Right ventricle myocardium inferior (tissue), 1 donor: ENCODE measurements at places on chromosomes 7 and 10.

DNA sequence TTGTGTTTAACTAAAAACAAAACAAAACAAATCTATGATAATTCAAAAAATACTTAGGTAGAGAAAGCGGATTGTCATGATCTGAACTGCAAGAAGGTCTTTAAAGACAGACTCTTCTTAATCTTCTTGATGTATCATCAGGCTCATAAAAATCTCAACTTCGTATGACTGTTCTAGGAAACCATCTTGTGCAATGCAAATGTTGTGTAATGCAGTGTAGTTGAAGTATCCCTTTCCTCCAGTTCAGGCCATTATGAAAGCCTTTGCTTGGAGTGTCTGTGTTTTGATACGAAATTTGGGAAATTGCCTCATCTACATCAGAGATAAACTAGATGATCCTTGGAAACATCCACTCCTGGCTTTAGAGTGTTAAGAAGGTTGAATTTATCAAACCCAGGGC, 30.9 kb downstream of the CDK1 start:
- DNase-seq, result no peak

GRCh38 chr7:11751807-11752389, 80.1 kb downstream of the THSD7A start:
- no peak for DNase-seq

- DNase-seq, result no peak
Measured at GRCh38 chr10:58754469-58755339, 242.0 kb downstream of the BICC1 start.

DNA sequence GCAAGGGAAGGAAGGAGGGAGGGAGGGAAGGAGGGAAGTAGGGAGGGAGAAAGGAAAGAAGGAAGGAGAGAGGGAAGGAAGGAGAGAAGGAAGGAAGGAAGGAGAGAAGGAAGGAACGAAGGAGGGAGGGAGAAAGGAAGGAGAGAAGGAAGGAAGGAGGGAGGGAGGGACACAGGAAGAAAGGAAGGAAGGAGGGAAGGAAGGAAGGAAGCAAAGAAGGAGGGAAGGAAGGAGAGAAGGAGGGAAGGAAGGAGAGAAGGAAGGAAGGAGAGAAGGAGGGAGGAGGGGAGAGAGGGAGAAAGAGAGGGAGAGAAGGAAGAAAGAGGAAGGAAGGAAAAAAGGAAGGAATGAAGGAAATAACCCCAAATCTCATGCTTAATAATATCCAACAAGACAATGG, 630.6 kb downstream of the GRID1 start:
- DNase-seq, result no peak

DNA sequence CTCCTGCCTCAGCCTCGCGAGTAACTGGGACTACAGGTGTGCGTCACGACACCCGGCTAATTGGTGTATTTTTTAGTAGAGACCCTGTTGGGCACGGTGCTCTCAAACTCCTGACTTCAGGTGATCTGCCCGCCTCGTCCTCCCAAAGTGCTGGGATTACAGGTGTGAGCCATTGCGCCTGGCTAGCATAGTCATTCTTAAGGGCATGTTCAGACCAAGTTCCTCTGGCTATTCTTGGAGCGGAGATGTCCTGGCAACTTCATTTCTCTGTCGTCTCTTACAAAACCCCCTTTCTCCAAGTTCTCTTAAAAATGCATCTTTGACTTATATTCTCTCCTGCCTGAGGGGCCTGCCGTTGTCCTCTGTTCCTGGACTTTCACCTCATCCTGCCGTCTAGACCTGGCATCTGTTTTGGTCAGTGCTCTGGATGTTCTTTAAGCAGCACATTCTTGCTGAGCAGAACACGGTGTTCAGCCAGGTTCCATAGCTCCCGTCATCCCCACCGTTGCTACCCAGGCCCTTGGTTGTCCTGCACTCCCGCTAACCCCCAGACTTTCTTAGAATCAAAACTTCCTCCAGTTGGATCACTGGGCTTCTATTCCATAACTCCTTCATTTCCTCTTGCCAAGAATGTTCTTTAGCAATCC, 509.9 kb upstream of the GALNT17 start:
- no peak for DNase-seq

DNA sequence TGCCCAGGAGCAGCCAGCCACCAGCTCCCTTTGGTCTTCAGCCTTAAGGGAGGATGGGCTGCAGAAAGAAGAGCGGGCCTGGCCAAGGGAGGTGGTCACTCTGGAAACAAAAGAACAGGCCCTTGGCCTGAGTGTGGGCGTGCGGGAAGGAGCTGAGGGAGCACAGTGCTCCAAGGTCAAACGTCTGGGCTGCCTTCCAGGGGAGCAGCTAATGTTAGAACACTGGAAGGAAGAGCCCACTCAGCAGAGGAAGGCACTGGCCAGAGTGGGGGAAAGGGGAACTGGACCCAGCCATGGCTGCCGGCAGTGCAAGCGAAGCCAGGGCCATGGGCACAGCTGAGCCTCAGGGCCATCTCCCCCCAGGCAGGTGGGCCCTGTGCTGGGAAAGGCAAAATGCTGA, 42.7 kb downstream of the FAM53B start:
- DNase-seq, result peak; percentile 95

DNA sequence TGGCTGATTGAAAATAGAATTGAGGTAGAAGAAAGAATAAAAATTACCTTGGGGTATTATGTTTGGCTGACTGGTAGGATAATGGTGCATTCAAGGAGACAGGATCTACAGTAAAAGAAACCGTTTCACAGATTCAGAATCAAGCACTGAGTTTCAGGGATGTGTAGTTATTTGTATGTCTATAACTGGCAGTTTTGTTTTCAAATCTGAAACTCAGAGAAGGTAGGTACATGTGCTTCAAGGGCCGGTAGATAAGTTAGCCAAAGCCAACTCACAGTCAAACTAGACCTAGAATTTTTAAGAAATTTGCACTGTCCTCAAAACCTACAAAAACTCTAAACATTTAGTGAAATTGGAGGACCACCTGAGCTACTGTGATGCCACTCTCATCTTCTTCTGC, 191.5 kb downstream of the FOXP2 start:
- DNase-seq, result no peak

GRCh38 chr7:13946181-13946580, 43.3 kb downstream of the ETV1 start:
- DNase-seq, result no peak

DNA sequence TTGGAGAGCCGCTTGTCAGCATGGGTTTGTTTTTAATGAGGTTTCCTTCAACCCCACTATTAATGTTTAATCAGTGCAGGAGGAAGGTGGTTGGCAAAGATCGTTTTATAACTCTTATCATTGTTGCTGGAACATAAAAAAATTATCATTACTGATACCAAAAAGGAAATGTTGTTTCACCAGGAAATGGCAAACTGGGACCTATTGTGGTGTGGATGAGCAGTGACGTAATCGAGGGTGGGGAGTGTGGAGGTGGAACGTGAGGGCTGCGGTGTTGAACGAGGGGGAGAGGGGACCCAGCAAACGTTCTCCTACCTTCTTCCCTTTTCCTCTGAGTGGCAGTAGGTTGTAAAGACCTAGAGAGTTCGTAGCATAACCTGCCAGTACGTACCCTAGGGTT, 71.9 kb upstream of the TOMM7 start:
- no peak for DNase-seq

DNA sequence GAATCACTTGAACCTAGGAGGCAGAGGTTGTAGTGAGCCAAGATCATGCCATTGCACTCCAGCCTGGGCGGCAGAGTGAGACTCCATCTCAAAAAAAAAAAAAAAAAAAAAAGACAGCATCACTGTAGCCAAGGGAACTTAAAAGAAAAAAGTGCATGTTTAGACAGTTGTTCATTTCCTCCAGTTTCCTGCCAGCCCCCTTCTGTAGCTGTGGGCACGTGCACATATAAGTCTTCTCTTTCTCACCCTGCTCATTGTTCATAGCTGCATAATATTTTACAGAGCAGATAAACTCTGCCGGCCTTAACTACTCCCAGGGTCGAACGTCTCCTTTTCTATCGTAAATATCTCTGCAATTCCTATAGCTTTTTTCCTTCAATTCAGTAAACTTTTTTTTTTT, 132.6 kb downstream of the LHPP start:
- no peak for DNase-seq

- DNase-seq, result peak; percentile 61
Measured at GRCh38 chr10:30645340-30645827, 15.8 kb upstream of the LYZL2 start.

DNA sequence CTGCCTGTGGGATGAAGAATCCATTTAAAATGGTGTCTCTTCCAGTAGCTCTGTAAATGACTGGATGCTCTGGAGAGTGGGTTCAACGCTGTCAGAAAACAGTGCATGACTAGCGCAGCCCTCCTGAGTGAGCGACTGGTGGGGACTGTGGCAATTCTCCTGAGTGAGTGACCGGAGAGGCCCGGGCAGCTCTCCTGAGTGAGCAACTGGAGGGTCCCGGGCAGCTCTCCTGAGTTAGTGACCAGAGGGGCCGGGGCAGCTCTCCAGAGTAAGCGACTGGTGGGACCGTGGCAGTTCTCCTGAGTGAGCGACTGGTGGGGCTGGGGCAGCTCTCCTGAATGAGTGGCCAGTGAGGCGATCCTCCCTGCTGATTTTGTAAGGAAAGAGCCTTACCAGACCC, 85.5 kb downstream of the WDR37 start:
- no peak for DNase-seq

GRCh38 chr10:10432296-10433035, 585.2 kb upstream of the CELF2 start:
- DNase-seq, result no peak

GRCh38 chr7:81626008-81626407, 143.8 kb downstream of the HGF start:
- no peak for DNase-seq

GRCh38 chr7:121578669-121579068, 182.6 kb upstream of the FAM3C start:
- no peak for DNase-seq

- no peak for DNase-seq
Measured at GRCh38 chr10:116870949-116871348, 21.6 kb downstream of the ENO4 start.

DNA sequence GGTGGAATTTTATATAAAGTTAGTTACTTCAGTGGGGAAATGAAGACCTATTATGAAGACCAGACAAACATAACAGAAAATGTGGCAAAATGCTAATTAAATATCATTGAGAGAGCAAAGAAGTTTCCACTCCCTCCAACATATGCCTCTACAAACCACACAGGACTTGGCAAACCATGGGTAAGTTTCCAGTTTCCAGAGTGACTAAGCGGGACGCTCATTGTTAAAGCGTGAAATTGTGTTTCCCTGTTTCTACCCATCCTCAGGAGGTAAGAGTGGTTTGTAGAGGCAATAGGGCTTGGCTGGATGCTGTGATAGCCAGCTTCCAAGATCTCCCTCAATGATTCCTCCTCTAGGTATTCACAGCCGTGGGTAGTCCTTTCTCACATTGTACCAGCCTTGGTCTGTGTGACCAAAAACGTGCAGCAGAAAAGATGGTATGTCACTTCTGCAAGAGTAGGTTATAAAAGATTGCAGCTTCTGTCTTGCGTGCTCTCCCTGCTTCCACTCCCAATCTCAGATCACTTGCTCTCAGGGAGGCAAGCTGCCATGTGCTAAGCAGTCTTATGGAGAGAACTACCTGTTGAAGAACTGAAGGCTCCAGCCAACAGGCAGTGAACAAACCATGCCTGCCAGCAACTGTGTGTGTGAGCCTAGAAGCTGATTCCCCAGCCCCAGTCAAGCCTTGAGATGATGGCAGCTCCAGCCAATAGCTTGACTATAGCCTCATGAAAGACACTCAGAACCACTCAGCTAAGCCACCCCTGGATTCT, 35.7 kb downstream of the CBX3 start:
- no peak for DNase-seq

DNA sequence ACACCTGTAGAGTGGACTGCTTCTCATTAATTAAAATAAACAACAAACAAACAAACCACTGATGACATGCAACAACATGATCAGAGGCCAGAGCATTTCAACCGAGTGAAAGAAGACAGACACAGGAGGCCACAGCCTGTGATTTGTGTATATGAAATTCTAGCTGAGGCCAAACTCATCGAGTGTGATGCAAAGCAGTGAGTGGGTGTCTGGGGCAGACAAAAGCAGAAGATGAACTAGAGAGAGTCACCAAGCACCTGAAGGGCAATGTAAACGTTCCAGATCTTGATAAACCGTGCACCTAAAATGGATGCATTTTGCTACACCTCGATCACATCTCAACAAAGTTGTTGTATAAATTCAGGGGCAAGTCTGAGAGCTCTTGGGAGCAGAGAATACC, 108.4 kb downstream of the KLF6 start:
- DNase-seq, result no peak

- no peak for DNase-seq
Measured at GRCh38 chr7:7957513-7957912, 11.1 kb upstream of the GLCCI1 start.

DNA sequence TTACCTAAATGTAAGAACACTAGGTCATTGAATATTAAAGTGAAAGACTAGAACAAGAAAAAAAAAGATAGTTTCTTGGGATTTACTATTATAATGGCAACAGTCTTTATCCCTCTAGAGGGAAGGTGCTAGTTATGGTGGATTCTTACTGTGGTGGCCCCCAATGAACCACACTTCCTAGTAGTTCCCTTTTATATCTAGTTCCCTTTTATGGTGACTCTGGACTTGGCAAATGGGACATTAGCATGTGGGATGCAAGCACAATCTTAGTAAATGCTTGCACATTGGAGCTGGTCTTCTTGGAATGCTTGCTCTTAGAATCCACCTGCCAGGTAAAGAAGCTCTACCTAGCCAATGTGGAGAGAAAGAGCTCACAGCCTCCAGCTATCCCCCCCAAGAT, 430.2 kb downstream of the LRMDA start:
- no peak for DNase-seq

DNA sequence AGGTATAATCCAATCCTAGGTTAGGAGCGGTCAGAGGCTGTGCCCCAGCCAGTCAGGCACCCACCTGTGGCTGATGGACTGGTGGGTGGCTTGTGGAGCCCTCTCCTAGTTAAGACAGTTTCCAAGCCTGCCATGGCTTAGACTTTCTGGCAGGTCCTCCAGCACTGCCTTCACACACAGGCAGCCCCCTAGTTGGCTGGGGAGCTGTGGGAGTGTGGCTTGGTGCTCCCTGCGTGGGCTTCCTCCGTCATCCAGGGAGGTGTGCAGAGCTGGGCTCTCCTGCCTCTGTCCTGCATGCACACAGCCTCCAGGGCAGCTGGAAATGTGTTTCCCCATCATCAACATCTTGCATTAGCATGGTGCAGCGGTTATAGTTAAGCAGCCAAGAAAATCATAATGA, 84.3 kb upstream of the RHEB start:
- no peak for DNase-seq

DNA sequence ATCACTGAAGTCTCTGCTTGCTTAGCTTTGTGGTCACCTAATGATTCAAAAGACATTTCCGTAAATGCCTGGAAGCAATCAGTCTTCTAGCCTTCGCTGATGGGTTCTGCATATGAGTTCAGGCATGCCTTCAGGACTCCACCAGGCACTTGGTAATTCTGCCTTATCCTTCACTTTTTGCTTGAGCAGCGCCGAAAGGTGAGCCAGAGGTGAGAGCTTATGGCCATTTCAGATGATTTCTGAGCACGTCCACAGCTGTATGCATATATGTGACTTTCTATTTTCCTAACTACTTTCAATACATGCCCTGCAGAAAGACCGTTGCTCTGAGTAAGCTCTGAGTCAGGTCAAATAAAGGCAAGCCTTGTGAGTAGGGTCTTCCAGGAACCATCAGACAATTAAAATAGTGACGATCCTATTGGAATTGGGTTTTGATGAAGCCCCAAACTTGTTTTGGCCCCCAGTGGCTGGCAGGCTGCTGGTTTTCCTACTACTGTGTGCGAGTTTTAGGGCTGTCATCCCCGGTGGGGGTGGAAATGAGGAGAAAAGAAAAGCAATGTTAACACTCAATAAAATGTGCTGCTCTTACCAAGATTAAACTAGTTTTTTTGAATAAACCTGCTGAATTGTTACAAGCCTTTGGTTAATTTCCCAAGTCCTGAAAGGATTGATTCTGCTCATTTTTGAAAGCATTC, 154.4 kb upstream of the AKR1E2 start:
- DNase-seq, result no peak
